ENCODE measurements at places on chromosomes 3 and 15.
A peak's percentile ranks its signal among the peaks of the same experiment; 100 is the strongest.

DNA sequence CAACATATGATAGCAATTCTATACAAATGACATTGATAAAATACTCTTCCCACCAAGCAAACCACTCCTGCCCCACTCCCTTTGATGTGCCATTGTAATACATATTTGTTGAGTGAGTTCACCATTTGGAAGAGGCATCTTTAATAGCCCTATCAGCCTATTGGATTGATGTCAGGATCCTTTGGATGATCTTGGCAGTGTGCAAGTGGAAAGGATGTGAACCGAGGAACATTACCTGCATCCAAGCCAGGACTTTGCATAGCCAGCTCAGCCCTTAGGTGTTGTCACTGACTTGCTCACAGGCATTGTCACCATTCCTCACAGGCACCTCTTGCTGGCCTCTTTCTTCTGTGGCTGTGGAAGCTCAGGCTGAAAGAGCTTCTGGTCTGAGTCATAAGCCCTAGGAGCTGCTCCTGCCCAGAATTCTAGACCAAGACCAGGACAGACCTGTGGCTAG is 16.5 kb upstream of the TIMP4 start:
- DNase-seq, result no peak

- no peak for DNase-seq
Observed at GRCh38 chr3:27561576-27561975, 77.4 kb upstream of the SLC4A7 start.

DNA sequence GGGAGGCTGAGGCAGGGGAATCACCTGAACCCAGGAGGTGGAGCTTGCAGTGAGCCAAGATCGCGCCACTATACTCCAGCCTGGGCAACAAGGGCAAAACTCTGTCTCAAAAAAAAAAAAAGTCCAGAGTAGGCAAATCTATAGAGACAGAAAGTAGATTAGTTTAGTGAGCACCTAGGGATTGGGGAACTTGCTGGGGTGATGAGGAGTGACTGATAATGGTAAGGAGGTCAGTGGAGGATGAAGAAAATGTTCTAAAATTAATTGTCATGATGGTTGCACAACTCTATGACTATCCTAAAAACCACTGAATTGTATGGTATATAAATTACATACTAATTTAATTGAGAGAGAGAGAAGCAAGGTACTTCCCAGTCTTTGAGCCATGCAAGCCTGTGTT is 27.8 kb upstream of the LYZL4 start:
- DNase-seq, result no peak

GRCh38 chr15:32840507-32841245 is 122.9 kb downstream of the GREM1 start:
- DNase-seq, result no peak

- no peak for DNase-seq
Observed at GRCh38 chr15:63519548-63520178, 15.3 kb downstream of the USP3 start.

GRCh38 chr15:65246026-65246714 is 34.9 kb upstream of the CILP start:
- no peak for DNase-seq

GRCh38 chr3:102450976-102451375 is 16.2 kb downstream of the ZPLD1 start:
- DNase-seq, result no peak

GRCh38 chr15:50066202-50066601 is 52.8 kb downstream of the ATP8B4 start:
- no peak for DNase-seq

DNA sequence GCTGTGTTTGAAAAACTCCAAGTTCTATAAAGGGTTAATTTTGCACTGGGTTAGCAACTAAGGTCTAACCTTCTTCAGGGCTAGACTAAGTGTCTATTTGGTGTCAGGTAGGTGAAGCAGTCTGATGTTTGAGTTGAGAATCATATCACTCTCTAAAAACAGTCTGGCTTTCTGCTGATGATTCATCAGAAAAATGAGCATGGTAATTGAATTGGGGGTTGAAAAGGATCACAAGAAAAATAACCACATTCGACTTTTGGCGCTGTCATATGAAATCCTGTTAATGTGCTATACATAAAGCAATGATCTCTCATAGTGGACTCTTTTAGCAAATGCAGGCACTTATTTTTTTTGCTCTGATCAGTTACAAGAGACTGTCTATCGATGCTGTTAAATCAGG is 242.2 kb upstream of the AZI2 start:
- no peak for DNase-seq

- DNase-seq, result no peak
Observed at GRCh38 chr15:90957791-90958190, 3.1 kb downstream of the RCCD1 start.

DNA sequence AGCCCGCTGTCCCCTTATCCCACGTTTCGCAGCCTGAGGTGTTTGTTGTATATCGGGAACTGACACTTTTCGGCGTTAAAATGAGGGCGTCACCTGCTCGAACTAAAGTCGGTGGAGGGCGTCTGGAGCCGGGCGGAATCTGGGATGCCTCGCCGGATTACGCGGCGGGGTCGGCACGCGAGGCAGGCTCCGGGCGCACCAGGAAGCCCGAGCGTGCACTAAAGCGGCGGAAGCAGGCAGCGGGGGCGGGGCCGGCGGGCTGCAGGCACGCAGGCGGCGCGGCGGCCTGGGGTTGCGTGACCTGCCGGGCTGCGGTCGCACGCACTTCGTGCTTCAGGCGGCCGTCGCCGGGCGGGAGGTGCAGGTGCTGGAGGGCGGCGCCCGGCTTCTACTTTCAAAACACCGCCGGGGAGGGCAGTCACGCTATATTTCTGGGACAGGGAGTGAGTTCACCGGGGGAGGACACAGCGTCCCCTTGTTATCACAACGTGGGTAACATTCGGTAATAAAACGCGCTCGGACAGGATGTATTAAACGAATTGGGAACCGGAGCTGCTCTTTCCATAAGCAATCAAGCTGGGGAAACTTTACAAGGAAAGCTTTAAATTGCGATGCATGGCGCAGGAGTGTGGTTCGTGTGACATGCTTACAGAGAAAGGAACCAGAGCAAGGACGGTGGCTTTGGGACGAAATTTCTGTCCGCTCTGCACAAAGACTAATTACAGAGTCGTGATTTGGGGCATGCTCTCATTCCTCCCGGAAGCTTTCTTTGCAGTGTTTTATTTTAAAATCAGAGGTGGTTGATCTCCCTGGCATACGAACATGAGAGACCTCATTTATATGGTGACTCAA is 9.1 kb upstream of the LEKR1 start:
- peak; percentile 92 for DNase-seq

GRCh38 chr3:125594125-125594524 is 1.2 kb downstream of the OSBPL11 start:
- DNase-seq, result no peak

DNA sequence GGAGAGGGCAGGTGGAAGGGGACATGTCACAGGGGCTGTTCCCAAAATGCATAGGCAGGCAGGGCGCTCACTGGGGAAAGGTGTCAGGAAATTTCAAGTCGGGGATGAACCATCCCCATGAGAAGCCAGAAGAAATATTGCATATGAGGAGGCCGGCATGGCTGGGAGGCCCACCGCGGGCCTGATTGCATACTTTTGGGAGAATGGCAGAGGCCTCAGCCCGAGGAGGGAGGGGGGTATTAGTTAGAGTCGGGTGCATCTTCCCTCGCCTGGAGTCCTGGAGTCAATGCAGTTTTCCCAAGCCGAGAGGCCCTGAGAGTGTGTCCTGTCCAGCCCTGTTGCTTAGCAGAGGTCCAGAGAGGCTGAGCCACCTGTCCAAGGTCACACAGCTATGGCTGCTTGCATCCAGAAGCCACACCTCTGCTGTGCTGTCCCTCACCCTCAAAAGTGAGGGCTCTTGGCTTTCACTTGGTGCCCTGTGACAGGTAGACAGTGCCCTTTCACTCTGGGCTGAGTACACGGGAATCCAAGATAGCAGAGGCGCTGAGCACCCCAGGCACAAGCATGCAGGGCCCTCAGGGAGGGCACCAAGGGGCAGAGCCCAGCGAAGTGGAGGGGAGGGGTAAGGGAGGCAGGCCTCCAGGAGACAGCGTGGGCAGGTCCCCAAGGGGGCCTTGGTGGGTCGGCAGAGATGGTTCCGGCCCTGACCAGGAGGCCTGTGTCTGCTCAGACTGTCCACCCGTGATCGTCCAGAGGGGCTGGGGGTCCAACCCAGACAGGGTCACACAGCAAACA is 48.5 kb downstream of the GRIP2 start:
- DNase-seq, result no peak

DNA sequence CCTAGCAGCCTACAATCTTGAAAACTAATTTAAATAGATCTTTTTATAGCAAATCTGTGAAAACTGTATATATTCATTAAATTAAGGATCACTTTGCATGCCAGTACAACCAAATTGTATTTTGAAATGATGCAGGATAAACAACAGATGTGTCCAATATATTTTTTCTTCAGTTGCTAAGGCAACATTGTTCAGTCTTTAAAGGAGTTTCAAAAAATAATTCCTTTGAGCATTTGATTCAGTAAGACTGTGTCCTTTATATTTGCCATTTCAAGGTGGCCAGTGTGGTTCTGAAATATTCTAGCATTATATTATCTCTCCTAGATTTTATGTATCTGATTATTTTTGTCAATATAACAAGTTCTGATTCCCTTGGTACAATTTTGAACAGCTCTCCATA is 254.7 kb downstream of the PLOD2 start:
- DNase-seq, result no peak

GRCh38 chr3:119257654-119258410 is 17.2 kb upstream of the B4GALT4 start:
- DNase-seq, result no peak

DNA sequence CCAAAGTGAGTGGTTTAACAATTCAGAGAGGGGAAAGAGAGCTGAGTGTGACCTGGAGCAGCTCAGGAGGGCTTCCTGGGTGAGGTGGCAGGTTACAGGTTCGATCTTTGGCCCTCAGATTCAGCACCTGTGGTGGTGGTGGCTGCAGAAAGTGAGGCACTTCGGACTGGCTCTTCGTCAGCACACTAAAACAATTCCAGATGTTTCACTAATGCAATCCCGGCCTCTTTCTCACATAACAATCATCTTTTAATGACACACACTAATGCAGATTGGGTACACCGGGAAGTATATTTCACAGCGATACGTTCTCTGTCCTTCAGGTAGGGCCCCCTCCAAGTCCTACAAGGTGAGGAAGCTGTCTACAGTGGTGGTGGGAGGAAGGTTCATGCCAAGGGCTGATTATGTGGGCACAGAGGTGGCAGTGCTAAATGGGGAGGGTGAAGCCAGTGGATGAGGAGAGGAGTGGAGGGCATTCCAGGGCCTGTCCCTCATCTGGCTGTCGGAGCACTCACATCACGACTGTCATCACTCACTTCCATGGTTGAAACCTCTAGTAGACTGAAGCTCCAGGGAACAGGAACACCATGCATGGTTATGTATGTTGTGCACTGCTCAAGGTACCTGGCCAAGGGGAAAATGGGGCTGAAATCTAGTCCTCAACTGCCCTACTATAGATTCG is 171.1 kb downstream of the RAB11A start:
- no peak for DNase-seq

GRCh38 chr3:108462899-108463298 is 47.5 kb downstream of the MYH15 start:
- no peak for DNase-seq

- no peak for DNase-seq
Observed at GRCh38 chr3:105755121-105755886, 113.5 kb downstream of the CBLB start.
